ENCODE measurements at places on chromosomes 13 and 19.

- no peak for DNase-seq
These were observed 57.5 kb downstream of the ZAR1L start for GRCh38 chr13:32257649-32258048.

- no peak for DNase-seq
These were observed 27.4 kb downstream of the FPR3 start for GRCh38 chr19:51822325-51822724.

GRCh38 chr19:9494096-9494495 lies 4.3 kb downstream of the ZNF560 start:
- DNase-seq: no peak

DNA sequence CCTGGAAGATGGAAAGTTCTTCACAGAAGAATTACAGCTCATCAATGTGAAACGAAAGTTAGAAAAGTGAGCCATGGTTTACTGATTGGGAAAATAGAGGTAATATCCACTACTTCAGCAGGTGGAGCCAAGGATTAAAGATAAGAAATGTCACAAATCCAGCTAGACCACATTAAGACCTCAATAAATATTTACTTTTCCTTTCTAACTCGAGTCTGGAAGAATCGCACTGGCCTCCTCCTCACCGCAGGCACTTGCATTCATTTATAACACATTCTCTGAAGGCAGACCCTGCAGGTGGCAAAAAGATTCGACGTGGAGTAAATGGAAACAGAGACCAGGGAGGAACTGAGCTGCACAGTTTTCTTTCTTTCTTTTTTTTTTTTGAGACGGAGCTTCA lies 7.4 kb downstream of the SLC35E1 start:
- no peak for DNase-seq

- no peak for DNase-seq
These were observed 14.0 kb upstream of the NAA16 start for GRCh38 chr13:41296879-41297646.

GRCh38 chr19:7690779-7691258 lies 10.2 kb downstream of the TRAPPC5 start:
- no peak for DNase-seq

DNA sequence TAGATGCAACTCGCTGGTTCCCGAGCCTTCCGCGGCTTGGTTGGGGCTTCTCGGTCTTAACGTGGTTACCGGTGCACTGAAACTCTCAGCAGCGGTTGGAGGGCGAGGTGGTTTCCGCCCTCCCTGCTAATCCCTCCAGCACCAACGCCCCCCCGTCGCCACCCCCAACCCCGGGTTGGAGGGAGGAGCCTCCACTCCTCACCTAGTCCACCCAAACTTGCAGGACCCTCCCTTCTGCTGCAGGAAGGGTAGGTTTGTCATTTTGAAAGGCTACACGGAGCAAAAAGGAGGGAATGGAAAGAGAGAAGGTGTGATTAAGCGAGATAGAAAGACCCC lies 465.0 kb downstream of the ITGBL1 start:
- no peak for DNase-seq
